ENCODE measurements at places on chromosomes 4 and X.

- no peak for DNase-seq
Observed at GRCh38 chr4:162406637-162407365, 243.0 kb upstream of the FSTL5 start.

- DNase-seq = no peak
Observed at GRCh38 chr4:154616287-154616686, 3.8 kb upstream of the FGG start.

- DNase-seq = no peak
Observed at GRCh38 chr4:59537246-59537886, 1662.8 kb upstream of the ADGRL3 start.

- DNase-seq = no peak
Observed at GRCh38 chr4:33072298-33073089, 2352.3 kb downstream of the PCDH7 start.

GRCh38 chr4:10590896-10591295 lies 93.7 kb downstream of the CLNK start:
- no peak for DNase-seq

GRCh38 chr4:146271466-146271865 lies 57.1 kb downstream of the REELD1 start:
- no peak for DNase-seq

- DNase-seq = peak; percentile 28
Observed at GRCh38 chrX:15336023-15336413, 695 bp upstream of the PIGA start.

DNA sequence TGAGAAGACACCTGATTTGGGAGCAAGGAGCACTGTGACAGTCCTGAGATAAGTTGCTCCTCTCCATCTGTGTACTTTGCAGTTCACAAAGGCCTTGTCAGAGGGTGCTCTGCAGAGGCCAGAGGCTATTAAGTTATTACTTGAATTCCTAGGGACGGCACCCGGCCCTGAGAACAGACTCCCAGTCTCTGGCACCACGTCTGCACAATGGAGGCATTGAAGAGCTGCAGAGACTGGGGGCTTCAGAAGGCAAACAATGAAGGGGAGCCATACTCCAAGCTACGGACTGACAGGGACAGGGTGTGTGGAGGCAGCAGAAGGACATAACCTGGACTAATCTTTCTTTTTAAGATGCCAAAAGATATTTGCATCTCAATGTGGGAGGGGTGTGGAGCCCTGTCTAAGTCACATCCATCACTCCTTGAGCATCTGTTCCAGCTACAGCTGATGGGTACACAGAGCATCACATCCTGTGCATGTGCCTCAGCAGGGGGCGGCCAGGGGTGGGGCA lies 11.5 kb downstream of the RASGEF1B start:
- DNase-seq = no peak

DNA sequence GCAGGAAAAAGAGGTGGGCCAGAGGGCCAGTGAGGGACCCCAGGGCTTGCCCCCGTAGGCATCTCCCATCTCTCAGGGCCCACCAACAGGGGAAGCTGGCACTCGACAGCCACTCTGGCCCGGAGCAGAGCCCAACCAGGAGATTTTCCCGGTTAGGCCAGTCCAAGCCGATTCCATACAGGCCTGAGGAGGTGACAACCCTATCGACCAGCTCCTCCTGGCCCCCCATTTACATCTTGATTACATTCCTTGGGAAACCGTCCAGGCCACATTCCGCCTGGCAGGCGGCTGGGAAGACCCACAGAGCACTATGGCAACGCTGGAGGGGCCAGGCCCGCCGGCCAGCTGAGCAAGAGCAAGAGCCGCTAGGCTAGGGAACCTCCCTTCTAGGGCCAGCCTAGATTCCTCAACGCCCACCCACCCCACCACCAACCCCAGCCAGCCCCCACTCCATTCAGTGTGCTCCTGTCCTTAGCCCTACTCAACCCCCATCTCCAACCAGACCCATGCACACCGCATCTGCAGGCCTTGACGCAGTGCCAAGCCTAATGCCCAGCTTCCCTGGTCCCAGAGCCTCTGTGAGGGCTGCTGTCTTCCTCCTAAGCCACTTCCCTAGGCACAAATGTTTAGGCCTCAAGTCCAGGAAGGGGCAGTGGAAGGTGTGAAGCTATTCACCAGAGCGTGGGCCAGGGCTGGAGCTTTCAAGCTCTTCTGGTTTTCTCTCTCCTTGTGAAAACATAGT lies 161.2 kb downstream of the EFNB1 start:
- DNase-seq = no peak
